A549 treated with Hydrocortisone at 1 μM for 4 hours (cell line): ENCODE measurements at places on chromosomes 12 and 14. TPM values are rescaled to one million over a fixed set of nuclear protein-coding genes. Genes with fewer than 3 reads are reported as not detected.

FBXO34 gene
- total RNA-seq: 12.2 to 18.9 TPM (median 14.2 TPM) in 5 replicates

ASCL1 gene
- total RNA-seq: 0.03 TPM in 1 of 5 replicates, not detected in the others

OVCH1 gene
- total RNA-seq: not detected in 5 replicates

SIX6 gene
- total RNA-seq: not detected in 5 replicates

ABCC9 gene
- total RNA-seq: 0.02 to 0.05 TPM in 2 of 5 replicates, not detected in the others

CLEC9A gene
- not detected in 5 replicates for total RNA-seq

SPX gene
- 3.7 to 4.3 TPM (median 4.0 TPM) in 5 replicates for total RNA-seq

GSG1 gene
- 0.39 to 1.0 TPM (median 0.62 TPM) in 5 replicates for total RNA-seq

LRCOL1 gene
- not detected in 5 replicates for total RNA-seq

GUCY2C gene
- total RNA-seq: 0.02 to 0.05 TPM (median 0.03 TPM) in 3 of 5 replicates, not detected in the others

ANKRD33 gene
- total RNA-seq: 0.03 to 0.15 TPM in 2 of 5 replicates, not detected in the others

LMO3 gene
- total RNA-seq: not detected in 5 replicates

MIP gene
- total RNA-seq: 0.10 to 0.22 TPM (median 0.20 TPM) in 3 of 5 replicates, not detected in the others

TSPAN8 gene
- total RNA-seq: 0.09 to 0.10 TPM in 2 of 5 replicates, not detected in the others

CMTM5 gene
- total RNA-seq: not detected in 5 replicates
